CD4-positive, alpha-beta T cell treated with Interleukin-21 for 1 hour (primary cell): ENCODE measurements at places on chromosomes 13 and 19.

GRCh38 chr13:51324714-51325420 is 14.6 kb upstream of the SERPINE3 start:
- DNase-seq: no peak

GRCh38 chr13:36518707-36519106 is 86.4 kb downstream of the CCNA1 start:
- no peak for DNase-seq

DNA sequence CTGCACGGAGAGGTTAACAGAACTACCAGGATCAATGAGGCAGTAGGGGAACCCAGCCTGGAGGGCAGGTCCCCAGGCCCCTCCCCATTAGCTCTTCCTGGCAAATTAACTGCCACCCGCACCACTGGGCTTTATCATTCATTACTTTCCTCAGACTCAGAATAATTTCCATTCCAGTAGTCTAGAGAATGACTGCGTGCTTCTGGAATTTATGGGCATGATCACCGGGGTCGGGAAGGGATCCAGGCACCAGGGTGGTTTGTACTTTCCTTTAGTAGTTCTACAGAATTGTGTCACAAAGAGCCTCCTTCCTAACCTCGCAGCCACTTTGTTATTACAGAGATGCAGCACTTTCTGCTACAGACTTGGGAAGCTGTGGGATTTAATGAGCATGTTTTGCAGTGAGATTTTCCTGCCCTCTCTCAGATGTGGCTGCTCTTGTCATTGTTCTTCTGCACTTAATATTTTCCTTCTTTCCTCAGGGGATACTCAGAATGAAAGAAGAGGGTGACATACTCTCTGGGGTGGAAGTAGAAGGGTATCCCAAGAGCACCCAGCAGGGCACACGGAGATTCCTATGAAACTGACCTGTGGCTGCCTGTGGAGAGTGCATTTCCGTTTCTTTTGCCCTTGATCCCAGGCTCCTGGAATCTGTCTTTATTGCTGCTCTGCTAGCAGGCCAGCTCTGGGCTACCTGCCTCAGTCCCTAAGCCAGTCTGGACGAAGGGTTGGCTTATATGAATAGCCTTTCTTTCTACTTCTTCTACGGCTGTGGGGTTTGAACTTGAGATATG is 285.0 kb upstream of the SLC10A2 start:
- DNase-seq: no peak

GRCh38 chr19:57031106-57031505 is 88.7 kb upstream of the USP29 start:
- no peak for DNase-seq

DNA sequence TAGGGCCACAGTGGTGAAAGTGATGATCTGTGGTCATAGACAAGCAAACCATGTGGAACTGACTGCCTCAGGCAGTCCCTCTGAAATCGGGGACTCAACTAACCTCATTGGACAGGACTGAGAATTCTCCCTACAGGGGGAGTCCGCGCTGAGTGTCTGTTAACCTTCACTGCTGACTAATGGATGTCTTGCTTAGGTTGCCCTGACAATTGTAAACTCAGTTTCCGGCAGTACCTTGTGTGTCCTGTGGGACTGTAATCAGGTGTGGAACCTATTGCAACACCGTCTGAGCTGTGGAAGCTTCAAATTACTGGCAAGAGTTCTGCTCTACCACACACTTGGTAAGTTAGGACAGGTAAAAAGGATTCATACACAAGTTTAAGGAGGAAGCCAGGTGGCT is 21.8 kb downstream of the ZNF77 start:
- DNase-seq: no peak

DNA sequence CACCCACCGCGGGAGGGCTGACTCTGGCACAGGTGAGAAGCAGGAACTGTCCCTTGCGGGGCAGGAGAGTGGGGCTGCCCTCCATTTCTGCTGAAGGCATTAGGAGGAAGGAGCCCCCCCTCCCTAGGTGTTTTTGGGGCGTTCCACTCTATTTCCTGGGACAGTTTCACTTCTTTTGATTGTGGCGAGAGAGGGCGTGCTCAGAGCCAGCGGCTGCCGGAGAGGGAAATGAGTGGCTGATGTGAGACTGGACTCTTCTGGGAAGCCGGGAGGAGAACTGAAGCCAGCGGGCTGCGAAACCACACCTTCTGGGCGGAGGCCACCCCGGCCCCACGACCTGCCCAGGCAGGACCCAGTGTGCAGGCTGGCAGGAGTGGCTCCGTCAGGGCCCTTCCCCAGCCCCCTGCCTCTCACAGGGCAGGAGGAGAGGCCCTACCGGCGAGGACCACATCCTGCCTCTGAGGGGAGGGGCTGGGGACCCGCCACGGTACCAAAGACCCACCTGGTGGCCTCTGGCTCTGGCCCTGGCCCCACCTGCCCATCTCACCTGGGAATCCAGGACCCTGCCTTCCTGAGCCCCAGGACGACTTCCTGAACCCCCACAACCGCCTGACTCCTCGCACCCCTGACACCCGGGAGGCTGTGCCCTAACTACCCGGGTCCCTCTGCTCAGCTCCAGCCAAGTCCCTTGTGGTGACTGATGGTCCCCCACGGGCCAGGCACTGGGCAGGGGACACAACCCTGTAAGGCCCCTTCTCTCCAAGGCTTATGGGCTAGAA is 25.9 kb downstream of the MPND start:
- peak; percentile 86 for DNase-seq

DNA sequence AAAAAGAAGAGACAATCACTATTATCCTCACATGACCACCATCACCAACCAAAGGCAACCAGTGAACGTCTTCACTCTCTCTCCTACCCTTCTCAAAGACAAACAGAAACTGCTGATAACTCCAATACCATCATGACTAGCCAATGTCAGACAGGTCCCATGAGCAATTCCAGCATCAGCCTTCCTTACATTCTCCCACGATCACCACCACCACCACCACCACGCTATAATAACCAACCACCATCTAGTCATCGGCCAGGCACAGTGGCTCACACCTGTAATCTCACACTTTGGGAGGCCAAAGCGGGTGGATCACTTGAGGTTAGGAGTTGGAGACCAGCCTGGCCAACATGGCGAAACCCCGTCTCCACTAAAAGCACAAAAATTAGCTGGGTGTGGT is 3.9 kb downstream of the MYO1F start:
- DNase-seq: no peak

DNA sequence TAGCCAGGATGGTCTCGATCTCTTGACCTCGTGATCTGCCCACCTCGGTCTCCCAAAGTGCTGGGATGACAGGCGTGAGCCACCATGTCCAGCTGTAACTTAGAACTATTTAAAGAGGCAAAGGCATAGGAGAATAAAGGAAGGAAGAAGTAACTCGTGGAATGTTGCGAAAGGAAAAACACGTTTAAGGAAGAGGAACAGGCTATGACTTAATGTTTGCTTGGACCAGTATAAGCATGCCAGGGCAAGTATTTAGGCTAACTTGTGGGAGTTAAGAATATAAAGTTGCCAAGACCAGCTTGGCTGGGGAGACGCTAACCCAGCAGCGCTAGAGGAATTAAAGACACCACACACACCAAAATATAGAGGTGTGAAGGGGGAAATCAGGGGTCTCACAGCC is 33.5 kb downstream of the ZNF844 start:
- no peak for DNase-seq
